Activated CD8-positive, alpha-beta T cell treated with anti-CD3 and anti-CD28 coated beads, Interleukin-2, amount 10 ng/mL, durations not matched to agents 7 days and 5 days (primary cell): ENCODE measurements at places on chromosomes 5 and 9. TPM values are rescaled to one million over a fixed set of nuclear protein-coding genes. Genes with fewer than 3 reads are reported as not detected.

- no peak for DNase-seq
- H3K4me1 ChIP-seq: no peaks in the 10 kb centered on the region
- H3K36me3 ChIP-seq: no peaks in the 10 kb centered on the region
- no peaks in the 10 kb centered on the region for H3K27me3 ChIP-seq
Observed at GRCh38 chr5:6202149-6202967, 176.0 kb downstream of the MED10 start.

DNA sequence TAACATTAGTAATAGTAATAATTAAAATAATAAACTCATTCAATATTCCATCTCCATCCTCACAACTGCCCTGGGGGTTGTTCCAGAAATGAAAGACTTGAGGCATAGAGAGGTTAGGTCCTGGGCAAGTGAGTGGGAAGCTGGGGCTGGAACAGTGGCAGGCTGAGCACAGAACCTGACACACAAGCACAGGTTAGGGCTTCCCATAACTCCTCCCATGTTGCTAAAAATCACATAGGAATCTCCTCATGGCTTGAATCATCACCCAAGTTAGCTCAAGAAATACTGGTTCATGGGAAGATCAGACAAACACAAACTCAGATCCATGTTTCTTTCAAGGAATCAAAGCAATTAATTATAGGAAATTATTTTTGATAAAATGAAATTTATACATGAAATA, 487.7 kb downstream of the SEMA5A start:
- no peak overlapping the region for H3K4me3 ChIP-seq
- H3K36me3 ChIP-seq: no peaks in the 10 kb centered on the region
- no peaks in the 10 kb centered on the region for H3K27me3 ChIP-seq
- no peak for DNase-seq

GRCh38 chr9:130660683-130661450, 3.5 kb upstream of the PRDM12 start:
- H3K27me3 ChIP-seq: peaks cover 71% of the 10 kb centered on the region
- DNase-seq: no peak
- no peak overlapping the region for H3K4me3 ChIP-seq

DNA sequence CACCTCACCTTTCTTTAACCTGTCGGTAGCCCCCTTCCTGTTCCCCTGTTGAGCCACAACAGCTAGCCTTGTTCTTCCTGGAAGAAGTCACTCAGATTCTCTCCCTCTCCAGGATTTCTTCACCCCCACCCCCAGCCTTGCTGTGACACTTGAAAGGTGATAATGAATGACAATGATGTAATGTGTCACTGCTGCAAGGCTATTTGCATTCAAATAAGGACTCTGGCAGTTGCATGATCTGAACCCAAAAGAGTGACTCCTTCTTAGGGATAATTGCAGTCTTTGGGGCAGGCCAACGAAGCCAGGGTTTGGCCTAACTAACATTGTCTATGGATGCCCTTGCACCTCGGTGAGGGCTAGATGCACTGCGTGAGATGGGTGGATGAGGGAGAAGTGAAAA, 154.4 kb upstream of the CLINT1 start:
- H3K27me3 ChIP-seq: peaks cover 23% of the 10 kb centered on the region
- no peak overlapping the region for H3K4me3 ChIP-seq
- DNase-seq: no peak
- no peaks in the 10 kb centered on the region for H3K4me1 ChIP-seq

The TSLP gene
- total RNA-seq: 0.18 TPM

- peaks cover 53% of the 10 kb centered on the region for H3K36me3 ChIP-seq
- peak overlapping the region; percentile 80 for H3K27ac ChIP-seq
- no peak for DNase-seq
Observed at GRCh38 chr5:6728011-6728794, 15.0 kb downstream of the TENT4A start.
